GM12878 (cell line): ENCODE measurements at places on chromosomes 11 and 22. TPM values are rescaled to one million over a fixed set of nuclear protein-coding genes. Genes with fewer than 3 reads are reported as not detected.

MED19 gene
- 12.5 and 14.1 TPM in 2 replicates for total RNA-seq

WT1 gene
- total RNA-seq = not detected in 2 replicates

- no peak for DNase-seq
Observed at GRCh38 chr22:29454276-29454675, 15.9 kb downstream of the RFPL1 start.

- DNase-seq = no peak
Observed at GRCh38 chr22:30185129-30185528, 61.4 kb downstream of the LIF start.

KCNJ1 gene
- total RNA-seq = not detected in 2 replicates

GRCh38 chr11:64019106-64020037 is 16.4 kb upstream of the FLRT1 start:
- no peak for DNase-seq

GRCh38 chr11:118081241-118081958 is 4.5 kb downstream of the TMPRSS4 start:
- no peak for DNase-seq

- DNase-seq = no peak
Observed at GRCh38 chr11:125364121-125364826, 131.8 kb downstream of the FEZ1 start.

INS gene
- not detected in 2 replicates for total RNA-seq

- no peak for DNase-seq
Observed at GRCh38 chr11:45659818-45660160, 5.6 kb downstream of the CHST1 start.

DNA sequence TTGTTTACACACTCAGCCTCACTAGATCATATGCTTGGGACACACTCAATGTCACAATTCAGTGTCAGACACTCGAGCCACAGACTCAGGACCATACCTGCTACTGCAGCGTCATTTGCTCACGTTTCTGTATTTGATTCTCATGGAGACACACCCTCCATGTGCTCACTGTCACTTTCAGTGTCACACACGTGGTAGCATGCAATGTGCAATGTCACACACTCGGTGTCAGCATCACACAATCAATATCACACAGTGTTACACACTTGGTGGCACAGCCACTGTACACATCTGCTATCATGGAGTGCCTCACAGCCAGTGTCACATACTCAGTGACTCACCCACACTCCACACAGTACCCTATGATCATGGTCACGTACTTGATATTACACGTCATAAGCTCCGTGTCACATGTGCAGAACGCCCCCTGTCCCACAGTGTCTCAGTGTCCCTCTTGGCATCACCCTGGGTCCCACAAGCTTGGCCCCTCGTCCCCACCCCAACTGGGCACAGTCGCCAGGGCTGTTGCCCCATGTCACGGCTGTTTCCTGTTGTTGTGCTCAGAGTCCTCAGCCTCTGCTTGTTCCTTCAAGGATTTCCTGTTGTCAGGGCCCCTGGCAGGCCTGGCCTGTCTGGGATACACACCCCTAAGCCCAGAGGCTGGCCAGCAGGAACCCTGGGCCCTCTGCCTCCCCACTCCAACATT is 49.6 kb downstream of the PDE2A start:
- DNase-seq = no peak

DNA sequence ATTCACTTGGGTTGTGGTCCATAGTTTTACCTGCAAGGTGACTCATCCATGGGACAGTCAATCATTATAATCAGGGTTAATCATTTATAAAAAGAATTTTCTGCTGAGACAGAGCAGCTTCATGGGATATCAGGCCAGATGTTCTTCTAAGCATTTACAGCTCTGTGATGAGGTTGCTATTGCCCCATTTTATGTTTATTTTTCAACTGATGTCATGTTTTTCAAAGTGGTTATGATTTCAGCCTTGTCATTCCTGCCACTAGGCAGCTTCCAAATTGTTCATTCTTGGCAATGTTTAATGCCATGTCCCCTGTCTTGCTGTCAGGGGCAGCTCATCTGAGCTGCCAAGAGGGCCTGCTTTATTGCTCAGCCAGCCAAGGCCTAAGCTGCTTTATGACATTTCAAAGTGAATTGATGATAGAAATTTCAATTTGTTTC is 35.9 kb upstream of the ZBED5 start:
- no peak for DNase-seq

DNA sequence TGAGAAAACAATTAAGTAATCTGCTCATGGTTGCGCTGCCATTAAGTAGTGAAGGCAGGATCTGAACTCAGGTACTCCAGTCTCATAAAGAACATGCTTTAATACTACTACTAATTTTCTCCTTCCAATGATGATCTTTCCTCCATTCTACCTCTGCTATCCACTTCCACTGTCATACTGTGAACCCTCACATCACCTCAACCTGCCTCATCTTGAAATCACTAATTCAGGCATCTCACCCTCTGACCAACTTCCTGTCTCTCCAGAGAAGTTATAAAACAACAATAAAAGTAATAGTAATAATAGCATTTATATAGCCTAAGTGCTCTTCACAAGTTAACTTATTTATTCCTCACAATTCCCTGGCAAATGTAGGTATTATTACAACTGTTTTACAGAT is 57.1 kb upstream of the PSMA1 start:
- DNase-seq = no peak

GRAP2 gene
- 68.8 and 77.8 TPM in 2 replicates for total RNA-seq

DNA sequence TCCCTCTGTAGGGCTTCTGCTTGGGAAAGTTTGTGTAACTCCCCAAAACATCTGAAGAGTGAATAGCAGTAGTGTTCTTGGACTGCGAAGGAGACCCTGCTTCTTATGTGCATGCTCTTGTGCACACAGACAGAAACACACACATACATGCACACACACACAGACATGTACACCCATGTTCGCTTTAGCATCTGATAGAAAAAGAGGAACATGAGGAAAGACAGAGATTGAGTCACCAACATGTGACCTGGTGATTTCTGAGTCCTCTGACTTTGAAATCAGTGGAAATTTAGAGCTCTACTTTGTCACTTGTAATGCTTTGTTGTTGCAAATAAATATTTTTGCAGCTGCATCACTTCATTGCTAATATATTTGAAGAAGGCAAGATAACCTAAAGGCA is 23.8 kb downstream of the CD44 start:
- DNase-seq = no peak

- no peak for DNase-seq
Observed at GRCh38 chr11:70942593-70942992, 309.8 kb downstream of the SHANK2 start.

GRCh38 chr22:29695129-29695926 is 24.5 kb upstream of the CABP7 start:
- DNase-seq = no peak

SYT9 gene
- not detected in 2 replicates for total RNA-seq
